ENCODE measurements at places on chromosomes 5 and 9.

DNA sequence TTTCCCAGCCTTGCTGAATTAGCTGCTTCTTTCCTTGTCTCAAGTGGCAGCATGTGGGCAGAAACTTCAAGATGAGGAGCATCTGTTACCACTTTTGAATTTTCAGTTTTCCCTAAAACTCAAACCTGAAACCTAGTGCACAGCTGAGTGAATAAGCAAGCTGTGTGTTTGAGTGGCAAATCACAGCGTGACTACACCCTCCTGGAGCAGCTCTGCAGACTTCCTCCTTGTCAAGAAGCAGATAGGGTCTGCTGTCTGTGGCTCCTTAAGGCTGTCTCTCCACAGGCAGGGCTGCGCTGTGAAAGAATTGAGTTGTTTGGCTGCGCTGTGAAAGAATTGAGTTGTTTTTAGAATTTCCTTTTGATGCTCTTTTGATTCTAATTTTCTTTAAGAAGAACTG is 179.7 kb upstream of the HAPLN1 start:
- DNase-seq, result no peak

GRCh38 chr5:109681763-109682162 is 8.0 kb upstream of the MAN2A1 start:
- no peak for DNase-seq

GRCh38 chr5:61026004-61026403 is 81.0 kb downstream of the NDUFAF2 start:
- no peak for DNase-seq

- no peak for DNase-seq
These were observed 177.0 kb upstream of the SH3GL2 start for GRCh38 chr9:17401858-17402257.

GRCh38 chr5:72402959-72403628 is 82.9 kb downstream of the PTCD2 start:
- DNase-seq, result no peak

GRCh38 chr9:131728961-131729360 is 10.9 kb downstream of the RAPGEF1 start:
- DNase-seq, result no peak

- DNase-seq, result no peak
These were observed 932 bp downstream of the SLC12A2 start for GRCh38 chr5:128084228-128085167.

- DNase-seq, result no peak
These were observed 1.0 kb downstream of the ELAVL2 start for GRCh38 chr9:23824830-23825591.

GRCh38 chr9:105858006-105858690 is 163.8 kb downstream of the TMEM38B start:
- DNase-seq, result no peak

GRCh38 chr5:171697221-171698102 is 88.2 kb upstream of the SMIM23 start:
- DNase-seq, result no peak

DNA sequence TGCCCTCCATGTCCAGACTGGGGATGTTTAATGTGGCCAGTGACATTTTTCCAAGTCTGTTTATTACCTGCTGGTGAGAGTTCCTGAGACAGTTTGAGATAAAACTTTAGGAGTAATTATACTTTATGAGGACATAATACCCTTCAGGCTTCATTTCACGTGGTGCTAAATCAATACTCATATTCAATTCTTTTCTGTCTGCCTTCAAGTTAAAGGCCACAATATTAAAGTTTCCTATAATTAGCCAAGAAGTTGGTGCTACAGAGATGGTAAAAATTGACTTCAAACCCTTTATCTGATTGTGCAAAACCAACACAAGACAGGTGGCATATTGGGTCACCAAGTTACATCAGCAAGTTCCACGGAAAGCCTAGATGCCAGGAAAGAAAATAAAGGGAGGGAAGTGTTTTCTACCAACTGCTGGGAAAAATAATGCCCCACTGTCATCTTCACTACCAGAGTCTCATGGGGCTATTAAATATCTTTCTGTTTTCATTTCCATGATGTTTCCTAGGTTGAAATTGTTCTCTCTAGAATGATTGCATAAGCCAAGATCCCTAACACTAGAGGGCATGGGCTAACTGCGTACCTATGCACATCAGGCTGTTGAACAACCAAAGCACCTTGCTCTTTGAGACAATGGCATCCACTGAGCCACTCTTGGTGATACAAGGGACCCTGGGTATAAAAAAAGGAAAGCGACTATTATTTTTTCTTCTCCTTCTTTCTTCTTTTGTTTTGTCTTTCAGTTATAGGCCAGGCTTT is 68.7 kb downstream of the INSYN2B start:
- DNase-seq, result no peak

DNA sequence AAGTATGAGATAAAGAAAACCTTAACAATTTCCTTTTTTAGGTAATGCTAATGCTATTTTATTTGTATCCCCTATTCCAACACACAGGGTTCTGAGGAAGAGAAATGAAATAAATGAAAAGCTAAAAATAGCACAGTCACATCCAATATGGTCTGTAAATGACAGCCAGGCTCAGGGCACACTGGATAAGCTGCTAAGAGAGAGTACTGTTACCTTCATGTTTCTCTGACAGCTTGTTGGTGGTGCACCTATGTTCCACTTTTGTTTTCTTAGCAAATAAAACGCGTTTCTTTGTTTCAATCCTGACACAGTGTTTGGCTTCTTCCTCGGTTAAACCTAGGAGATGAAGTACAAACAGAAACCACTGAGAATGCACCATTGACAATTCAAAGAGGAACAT is 41.3 kb downstream of the C6 start:
- no peak for DNase-seq

DNA sequence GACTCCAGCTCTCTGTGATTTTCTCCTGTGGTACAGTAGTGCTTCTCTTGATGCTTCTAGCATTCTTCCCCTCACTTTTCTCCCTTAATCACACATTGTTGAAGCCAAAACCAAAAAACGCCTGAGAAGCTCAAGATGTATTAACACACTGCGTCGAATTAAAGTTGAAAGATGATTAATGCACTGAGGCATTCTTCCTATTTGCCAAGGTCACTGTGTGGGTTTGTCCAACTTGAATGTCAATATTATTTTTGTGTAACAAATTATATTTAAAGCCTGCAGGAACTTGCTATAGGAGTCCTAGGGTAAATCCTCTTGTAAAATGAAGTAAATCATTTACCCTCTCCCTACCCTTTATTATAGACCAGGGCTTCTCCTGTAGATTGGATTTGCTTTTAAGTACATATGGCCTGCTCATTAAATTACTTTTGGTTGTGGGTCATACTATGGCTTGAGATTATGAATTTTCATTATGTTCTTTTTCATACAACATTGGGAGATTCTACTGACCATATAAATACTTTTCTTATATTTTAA is 68.1 kb downstream of the GDA start:
- DNase-seq, result no peak

GRCh38 chr5:66892716-66893115 is 296.5 kb downstream of the MAST4 start:
- DNase-seq, result no peak

DNA sequence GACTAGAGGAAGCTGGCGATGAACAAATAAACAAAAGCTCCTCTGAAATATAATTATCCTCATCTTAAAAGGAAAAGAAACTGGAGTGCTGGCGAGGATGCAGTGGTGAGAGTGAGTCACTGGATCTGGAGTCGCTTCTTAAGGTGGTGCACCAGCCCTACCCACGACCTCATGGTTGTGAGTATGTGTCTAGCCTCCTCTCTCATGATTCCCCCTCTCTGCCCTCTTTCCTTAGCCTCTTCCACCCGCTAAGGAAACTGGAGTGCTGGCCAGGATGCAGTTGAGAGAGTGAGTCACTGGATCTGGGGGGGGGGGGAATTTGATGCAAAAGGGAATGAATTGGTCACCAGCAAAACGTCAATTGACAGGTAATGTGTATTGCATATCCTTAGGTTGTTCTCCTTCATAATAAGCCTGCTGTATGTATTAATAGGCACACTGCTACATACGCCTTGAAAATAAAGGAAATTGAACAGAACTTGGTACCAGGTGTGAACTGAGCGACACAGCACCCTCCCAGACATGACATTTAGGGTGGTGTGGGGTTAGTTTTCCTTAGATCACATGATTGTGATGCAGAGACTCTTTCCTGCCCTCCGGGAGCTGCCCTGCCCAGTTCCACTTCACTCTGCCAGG is 36.3 kb upstream of the EBF1 start:
- no peak for DNase-seq

DNA sequence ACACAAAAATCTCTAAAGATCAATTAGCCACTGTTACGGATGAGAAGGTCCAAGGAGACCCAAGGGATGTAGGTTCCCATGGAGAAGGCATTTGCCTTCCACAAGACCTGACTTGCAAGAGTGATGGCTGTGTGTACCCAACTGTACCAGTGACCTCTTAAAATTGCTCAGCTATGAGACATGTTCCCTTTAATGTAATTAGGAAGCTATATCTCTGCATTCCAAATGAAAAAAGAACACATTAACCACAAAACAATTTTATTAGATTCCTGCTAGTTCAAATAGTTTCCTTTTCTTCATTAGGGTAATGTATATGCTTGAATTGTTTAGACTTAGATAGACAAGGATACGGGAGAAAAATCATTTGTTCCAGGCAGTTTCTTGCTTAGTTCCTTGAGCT is 3.3 kb downstream of the OR2Y1 start:
- DNase-seq, result no peak

DNA sequence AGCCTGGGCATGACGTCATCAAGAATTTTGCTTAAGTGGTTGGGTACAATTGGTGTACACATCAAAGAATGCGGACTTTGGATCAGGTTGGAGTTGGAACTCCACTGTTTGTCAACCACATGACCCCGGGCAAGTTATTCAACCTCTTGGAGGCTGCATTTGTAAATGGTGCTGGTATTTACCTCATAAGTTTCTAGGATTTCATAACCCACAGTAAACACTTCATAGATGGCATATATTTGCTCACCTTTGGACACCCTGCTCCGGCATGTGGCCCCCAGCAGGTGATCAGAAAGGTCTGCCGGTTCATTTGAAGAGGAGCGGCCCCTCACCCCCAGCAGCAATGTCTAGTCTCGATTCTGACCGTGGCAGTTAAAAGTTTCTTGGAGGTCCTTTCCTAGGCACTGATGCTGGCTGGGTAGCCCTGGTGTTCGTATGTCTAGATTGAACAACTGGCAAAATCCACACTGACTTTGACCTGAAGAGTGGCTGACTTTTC is 60.6 kb downstream of the IL6ST start:
- no peak for DNase-seq

DNA sequence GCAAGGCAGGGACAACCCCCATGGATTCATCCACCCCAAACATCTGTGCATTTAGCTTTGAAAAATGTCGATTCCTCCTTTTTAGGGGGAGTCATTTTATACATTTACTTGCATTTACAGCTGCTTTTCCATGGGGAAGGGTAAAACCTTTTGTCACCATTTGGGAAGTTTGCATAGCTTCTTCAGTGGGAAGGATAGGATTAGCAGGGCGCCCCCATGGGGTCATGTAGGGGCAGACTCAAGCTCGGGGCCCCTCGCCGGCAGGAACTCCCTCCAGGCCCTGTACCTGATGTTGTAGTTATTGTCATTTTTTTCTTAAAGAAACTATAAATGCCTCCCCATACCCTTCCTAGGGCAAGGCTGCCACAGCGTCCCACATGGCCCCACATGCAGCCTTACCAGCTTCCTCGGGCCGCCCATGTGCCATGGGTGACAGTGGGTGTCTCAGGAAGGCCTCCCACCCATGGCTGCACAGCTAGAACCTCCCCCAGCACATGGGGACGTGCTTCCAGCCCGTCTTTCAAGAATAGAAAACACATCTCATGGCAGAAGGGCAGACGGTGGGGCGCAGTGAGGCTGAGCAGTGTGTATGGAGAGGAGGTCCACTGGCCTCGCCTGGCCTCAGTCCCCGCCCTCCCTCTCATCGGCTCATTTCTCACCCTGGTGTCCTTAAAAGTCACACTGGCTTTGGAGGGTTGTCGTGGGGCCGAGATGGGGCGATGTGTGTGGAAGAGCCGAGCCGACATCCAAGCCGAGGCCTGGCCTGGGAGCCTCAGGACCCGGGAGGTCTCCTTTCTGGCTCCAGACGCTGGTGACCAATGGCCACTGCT is 76.1 kb upstream of the OTULINL start:
- DNase-seq, result no peak

- no peak for DNase-seq
These were observed 32.1 kb upstream of the TNFSF15 start for GRCh38 chr9:114837923-114838322.

DNA sequence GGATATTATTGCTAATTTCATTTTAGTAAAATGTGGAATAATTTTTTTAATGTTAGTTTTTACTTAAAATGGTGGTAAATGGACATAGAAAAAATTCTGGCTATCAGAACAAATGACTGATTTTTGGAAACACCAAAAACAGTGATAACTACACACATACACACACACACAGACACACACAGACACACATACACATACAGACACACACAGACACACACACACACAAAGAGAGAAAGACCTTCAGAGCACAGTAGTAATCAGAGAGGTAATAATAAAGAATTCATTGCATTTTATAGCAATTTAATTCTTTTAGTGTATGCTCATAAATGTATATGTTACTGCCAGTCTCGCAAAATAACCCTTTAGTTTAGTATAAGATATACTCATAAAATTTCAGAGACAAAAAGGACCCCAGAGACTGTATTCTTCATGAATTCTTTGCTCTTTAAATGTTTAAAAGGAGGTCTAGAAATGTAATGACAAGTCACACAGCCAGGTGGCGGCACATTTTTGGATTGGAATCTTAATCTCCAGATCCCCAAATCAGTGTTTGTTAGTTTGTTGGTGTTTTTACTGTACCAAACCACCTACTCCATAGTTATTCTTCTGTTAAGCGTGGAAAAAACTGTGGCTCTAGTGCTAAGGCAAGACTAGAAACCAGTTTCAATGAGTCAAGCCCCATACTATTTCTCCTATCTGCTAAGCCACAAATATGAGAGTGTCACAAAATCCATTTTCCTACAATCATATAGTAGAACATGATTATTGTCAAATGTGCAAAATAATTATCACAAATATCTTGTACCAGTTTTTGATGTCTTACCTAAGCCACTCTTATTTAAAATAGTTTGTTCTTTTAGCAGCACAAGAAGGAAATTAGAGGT is 109.9 kb downstream of the EDIL3 start:
- no peak for DNase-seq

DNA sequence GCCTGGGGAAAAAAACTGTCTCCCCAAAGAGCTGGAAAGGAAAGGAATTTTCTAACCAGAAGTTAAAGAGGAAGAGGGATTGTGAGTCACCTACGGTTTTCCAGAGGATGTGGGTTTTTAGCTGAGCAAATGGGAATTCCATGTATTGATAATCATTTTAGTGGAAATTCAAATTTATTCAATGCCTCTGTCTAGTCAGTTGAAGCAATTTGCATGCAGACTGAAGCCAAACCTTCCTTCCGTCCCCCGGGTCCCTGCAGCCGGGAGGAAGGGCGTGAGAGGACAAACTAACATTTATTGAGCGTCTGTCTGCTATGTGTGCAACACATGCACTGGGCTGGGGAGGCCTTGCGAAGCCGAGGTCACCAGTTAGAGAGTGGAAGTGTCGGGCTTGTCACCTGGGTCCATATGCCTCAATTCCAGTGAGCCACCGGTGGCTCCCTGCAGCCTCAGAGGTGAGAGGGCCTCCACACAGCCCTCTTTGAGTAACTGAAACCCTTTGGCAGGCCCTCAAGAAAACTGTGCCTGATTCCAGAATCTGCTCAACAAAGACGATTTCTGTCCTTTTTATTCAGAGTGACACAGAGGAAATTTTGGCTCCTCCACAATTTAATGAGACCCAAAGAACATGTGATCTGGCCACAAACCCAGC is 70.3 kb downstream of the COL27A1 start:
- DNase-seq, result no peak

Data from NCI-H1417 treated with DMSO at 0.1 percent for 48 hours (cell line).